ENCODE measurements at places on chromosomes 1 and 21. TPM values are rescaled to one million over a fixed set of nuclear protein-coding genes. Genes with fewer than 3 reads are reported as not detected.

Gene OBSCN
- polyA plus RNA-seq, result 7.2 TPM

Gene TMCC2
- polyA plus RNA-seq, result 1.8 TPM

Gene VAV3
- 6.5 TPM for polyA plus RNA-seq

Gene CYP4A11
- not detected for polyA plus RNA-seq

Gene HSF2BP
- 0.23 TPM for polyA plus RNA-seq

Gene RHD
- not detected for polyA plus RNA-seq

Gene COL9A2
- polyA plus RNA-seq, result 7.5 TPM

Gene CHIA
- polyA plus RNA-seq, result 604 TPM

Gene PTPN14
- 4.2 TPM for polyA plus RNA-seq

Gene TEX38
- not detected for polyA plus RNA-seq

Gene NBPF12
- 26.1 TPM for polyA plus RNA-seq

Gene USP16
- polyA plus RNA-seq, result 35.6 TPM

Gene F5
- polyA plus RNA-seq, result 2.6 TPM

Gene AADACL3
- not detected for polyA plus RNA-seq

Gene AVPR1B
- 0.31 TPM for polyA plus RNA-seq

Gene C1orf94
- polyA plus RNA-seq, result not detected

Gene RAB29
- polyA plus RNA-seq, result 15.1 TPM

Gene TNFSF4
- polyA plus RNA-seq, result 0.50 TPM

Gene SV2A
- 1.00 TPM for polyA plus RNA-seq

Gene PPP1R15B
- polyA plus RNA-seq, result 6.5 TPM

Gene TBCE
- 24.0 TPM for polyA plus RNA-seq

Gene ASCL5
- 0.19 TPM for polyA plus RNA-seq

Gene DMBX1
- polyA plus RNA-seq, result not detected

Gene DAB1
- 0.19 TPM for polyA plus RNA-seq

Gene ADAMTSL4
- 54.2 TPM for polyA plus RNA-seq

Gene VTCN1
- polyA plus RNA-seq, result not detected

Gene SAMSN1
- 4.2 TPM for polyA plus RNA-seq

Gene RHBG
- not detected for polyA plus RNA-seq

Gene OR2L5
- not detected for polyA plus RNA-seq

Gene MRPL55
- 136 TPM for polyA plus RNA-seq

Gene PAQR6
- 2.0 TPM for polyA plus RNA-seq

Gene FCGR1A
- 3.9 TPM for polyA plus RNA-seq

All from stomach (tissue), 19 donors.